NCI-H446 (cell line): ENCODE measurements at places on chromosomes 11 and 22.

GRCh38 chr11:124863137-124863825 lies 2.0 kb upstream of the ROBO3 start:
- DNase-seq, result no peak

- no peak for DNase-seq
Observed at GRCh38 chr11:720642-721246, 14.7 kb downstream of the EPS8L2 start.

- peak; percentile 41 for DNase-seq
Observed at GRCh38 chr22:41565403-41566054, 4.7 kb downstream of the CSDC2 start.

DNA sequence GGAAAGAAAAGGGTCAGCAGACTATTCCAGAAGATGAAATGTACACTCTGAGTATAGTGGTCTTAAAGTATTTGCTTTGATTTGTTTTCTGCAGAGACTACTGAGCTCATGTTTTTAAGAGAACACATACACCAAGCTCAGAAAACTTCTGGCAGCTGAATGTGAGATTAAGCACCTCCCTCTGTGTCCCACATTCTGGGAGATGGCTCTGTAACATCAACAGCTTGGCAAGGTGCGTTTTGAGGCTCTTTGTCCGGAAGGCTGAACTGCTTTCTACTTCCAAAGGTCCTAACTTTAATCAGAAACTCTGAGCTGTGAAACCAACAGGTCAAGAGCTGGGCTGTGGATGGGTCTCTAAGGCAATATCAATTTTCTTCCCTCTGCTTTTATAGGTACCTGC lies 36.4 kb upstream of the GLYAT start:
- no peak for DNase-seq

DNA sequence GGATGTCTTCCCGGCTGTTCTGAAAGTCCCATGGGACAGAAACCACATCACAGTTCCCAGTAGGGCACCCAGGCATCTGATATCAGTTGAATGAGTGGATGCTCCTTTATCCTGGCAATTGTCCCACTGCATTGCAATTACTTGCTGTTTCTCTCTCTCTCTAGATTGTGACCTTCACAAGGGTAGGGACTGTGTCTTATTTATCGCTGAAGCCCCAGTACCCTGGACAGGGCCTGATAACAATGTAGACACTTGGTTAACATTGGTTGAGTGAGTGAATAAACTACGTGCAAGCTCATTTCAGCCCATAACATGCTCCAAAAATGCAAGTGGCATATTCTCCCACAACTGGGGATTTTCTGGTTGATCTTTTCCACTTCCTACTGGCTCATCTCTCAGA lies 193.7 kb upstream of the NARS2 start:
- DNase-seq, result no peak

DNA sequence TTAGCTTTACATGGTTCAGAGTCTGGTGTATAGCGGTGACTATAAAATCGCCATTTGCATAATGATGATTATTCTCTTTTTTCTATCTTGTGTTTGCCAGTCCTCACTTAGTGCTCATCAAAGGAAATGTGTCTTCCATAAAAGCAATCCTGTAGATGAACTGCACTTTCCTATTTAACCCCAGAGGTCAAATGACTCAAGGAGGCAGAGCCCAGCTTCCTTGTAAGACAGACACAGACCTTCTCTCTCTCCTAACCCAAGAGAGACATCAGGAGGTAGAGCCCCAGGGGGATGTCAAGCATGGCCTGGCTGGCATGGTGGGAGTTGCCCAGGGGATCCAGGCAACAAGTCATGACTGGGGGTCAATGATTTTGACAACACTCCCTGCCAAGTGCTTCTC lies 46.9 kb upstream of the CRTAM start:
- no peak for DNase-seq

GRCh38 chr11:17498475-17498874 lies 21.8 kb upstream of the ABCC8 start:
- no peak for DNase-seq

DNA sequence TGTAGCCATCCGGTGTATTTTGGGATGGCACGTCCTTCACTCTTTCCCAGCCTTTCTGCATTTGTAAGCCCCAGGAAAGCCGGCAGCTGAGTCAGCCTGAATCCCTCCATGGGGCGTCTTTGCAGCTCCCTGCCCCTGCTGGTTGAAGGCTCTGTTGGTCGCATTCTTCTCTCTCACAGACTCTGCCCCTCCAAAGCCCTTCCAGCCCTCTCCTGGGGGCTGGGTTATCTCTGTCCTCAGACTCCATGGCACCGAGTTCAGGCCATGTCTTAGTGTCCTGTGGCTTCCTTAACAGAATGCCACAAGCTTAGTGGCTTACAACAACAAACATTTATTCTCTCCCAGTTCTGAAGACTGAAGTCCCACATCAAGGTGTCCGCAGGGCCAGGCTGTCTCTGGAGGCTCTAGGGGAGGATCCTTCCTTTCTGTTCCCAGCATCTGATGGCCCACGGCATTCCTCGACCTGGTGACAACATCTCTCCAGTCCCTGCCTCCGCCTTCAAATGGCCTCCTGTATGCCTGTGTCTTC lies 62.2 kb downstream of the BCR start:
- DNase-seq, result no peak

DNA sequence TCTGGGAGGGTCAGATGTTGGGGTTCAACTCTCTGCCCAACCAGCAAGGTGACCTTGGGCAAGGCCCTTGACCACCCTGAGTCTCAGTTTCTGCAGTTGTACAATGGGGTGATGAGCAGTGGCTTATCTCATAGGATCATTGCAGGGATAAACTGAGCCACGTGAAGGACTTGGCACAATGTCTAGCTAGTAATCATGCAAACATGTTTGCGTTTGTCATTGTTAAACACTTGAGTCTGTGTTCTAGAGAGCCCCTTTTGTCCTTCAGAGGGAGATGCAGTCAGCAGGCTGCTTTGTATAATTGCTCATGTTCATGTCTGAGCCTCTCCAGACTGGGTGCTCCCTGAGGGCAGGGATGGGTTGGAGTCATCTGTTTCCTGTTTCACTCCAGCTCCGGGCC lies 15.8 kb downstream of the CD82 start:
- DNase-seq, result no peak

- no peak for DNase-seq
Observed at GRCh38 chr11:11141065-11141464, 212.0 kb downstream of the CSNK2A3 start.

- DNase-seq, result no peak
Observed at GRCh38 chr11:128775468-128775867, 81.6 kb downstream of the FLI1 start.

- no peak for DNase-seq
Observed at GRCh38 chr11:13205486-13205885, 72.1 kb upstream of the BMAL1 start.

DNA sequence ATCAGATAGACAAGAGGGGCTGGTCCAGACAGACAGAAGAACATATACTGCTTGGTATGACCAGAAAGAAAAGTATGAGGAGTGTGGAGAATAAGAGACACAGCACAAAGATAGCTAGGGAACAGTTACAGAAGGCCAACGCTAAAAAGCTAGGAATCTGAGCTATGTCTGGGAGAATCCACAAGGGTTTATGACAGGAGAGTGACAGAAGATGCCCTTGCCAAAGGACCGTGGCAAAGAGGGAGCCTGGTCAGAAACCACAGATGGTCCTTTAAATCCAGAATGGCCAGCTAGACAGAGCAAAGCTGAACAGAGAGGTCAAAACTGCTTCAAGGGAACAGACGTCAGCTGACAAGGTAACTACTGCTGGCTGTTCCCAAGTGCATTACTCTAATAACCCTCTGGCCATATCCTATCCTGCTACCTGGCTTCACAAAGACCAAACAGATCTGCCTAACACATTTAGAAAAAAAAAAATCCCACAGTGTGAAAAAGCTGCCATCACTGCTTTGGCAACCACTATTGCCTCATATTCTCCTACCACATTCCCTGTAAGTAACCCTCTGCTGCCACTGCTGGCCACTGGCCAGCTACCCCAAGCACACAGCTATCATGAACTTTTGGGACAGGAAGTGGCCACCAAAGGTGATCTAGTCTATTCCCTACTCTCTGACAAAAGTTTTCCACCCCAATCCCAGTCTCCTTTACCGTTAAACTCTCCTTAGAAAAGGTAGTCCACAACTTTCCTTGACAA lies 7.3 kb downstream of the SERGEF start:
- no peak for DNase-seq

DNA sequence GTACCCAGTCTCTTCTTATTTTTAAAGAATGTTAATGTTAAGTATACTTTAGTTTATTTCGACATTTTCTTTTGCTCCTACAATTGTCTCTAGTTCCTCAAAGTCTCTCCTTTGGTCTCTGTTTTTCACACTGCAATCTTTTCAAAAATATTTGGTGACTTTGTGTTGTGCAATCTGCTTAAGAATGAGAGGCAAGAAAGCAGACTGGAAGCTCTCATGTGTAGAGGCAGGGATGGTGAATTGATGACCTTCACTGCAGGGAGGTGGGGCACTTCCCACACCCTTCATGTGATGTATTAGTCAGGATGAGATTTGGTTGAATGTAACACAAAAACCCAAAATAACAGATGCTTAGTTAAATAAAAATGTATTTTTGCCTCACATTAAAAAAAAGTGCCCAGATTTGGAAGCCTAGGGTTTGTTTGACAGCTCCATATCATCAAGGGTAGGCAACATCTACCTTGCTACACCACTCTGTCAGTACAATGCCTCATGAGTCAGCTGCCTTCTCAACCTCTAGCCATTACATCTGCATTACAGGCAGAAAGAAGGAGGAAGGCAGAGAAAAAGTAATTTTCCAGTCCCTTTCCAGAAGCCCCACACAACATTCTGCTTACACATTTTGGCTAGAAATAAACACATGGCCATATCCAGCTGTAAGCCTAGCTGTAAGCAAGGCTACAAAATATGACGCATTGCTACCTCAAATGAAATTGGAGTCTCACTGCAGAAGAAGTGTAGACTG lies 3.8 kb upstream of the MMP27 start:
- DNase-seq, result no peak

DNA sequence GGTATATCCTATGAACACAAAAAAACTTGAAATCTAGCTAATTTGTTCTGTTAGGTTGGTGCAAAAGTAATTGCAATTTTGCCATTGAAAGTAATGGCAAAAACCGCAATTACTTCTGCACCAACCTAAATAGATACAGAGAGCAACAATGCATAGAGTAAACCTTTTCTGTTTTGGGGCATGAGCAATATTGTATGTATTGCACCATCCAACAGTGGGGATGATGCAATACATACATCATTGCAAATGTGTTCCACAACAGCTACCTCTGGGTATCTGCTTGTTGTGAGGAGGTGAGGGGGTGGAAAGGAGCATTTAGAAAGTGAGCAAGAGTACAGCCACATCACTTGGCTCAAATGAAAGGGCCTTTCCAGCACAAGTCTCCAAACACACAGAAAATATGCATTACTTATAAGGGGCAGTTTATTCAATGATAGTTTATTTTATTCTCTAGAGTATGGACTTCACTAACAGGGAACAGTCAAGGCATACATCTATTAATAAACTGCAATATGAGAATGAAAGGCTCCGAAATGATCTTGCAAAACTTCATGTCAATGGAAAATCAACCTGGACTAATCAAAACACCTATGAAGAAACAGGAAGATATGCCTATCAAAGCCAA lies 77.3 kb downstream of the DEUP1 start:
- DNase-seq, result no peak

DNA sequence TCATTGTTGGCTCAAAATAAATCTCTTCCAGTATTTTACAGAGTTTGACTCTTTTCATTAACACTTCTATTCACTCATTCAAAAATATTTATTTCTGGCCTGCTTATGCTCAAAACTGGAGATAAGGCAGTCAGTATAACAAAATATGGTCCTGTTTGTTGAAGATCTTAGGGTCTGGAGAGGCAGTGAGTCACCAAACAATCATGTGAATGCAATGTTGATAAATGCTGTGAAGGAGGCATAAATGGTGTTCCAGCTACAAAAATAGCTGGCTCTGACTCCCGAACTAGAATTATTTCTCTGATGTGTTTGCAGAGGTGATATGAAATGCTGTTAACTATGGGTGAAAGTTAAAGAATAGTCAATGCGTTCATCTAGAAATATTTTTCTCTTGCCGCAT lies 390.6 kb downstream of the AASDHPPT start:
- no peak for DNase-seq

DNA sequence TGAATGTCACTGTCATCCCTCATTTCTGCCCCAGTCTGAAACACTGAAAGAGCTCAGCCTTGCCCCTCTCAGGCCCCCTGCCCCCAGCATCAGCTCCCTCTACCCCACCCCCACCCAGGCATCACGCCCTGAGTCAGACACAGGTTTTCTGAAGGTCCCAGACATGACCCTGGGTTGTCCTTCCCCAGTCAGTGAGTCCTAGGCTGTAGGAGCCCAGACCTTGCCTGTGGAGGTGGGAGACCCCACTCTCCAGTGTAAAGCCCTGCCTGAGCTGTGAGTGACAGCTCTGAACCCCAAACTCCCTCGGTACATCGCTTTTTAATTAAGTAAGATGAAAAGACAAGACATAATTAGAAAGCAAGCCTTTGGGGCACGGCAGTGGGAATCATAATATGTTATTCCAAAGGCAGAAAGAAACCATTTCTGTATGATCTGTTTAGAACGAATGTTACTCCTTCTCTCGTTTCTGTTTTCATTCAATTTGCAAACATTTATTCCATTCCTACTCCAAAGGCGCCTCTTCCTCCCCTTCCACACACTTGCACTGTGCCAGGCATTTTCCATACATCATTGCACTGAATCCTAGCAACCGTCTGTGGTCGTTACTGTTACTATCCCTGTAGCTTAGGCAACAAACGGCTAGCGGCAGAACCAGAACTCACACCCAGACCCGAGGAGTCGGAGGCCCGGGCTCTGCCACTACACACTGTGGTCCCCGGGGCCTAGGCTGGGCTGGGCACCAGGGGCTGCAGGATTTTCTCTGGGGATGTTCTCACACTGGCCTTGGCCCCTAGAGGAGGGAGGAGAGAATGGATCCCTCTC lies 63.4 kb downstream of the CD6 start:
- DNase-seq, result no peak

- DNase-seq, result no peak
Observed at GRCh38 chr11:42205518-42205917, 746.1 kb upstream of the LRRC4C start.

- no peak for DNase-seq
Observed at GRCh38 chr11:88508759-88509581, 171.4 kb upstream of the CTSC start.

GRCh38 chr11:110147962-110148709 lies 54.9 kb downstream of the ZC3H12C start:
- no peak for DNase-seq

DNA sequence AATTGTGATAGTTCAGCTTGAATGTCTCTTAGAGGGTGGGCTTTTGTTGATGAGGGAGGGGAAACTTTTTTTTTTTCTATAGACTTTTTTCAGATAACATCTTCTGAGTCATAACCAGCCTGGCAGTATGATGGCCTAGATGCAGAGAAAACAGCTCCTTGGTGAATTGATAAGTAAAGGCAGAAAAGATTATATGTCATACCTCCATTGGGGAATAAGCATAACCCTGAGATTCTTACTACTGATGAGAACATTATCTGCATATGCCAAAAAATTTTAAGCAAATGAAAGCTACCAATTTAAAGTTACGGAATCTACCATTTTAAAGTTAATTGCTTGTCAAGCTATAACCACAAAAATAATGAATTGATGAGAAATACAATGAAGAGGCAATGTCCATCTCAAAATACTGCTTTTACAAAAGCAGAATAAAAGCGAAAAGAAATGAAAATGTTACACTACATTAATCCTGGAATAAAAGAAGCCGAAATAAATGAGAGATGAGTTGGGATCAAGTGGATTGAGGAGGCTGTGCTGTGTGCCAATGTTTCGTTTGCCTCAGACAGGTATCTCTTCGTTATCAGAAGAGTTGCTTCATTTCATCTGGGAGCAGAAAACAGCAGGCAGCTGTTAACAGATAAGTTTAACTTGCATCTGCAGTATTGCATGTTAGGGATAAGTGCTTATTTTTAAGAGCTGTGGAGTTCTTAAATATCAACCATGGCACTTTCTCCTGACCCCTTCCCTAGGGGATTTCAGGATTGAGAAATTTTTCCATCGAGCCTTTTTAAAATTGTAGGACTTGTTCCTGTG lies 3.9 kb downstream of the MALAT1 start:
- DNase-seq, result no peak
